CD8-positive, alpha-beta T cell (primary cell): ENCODE measurements at places on chromosomes 16 and 17.
A peak's percentile ranks its signal among the peaks of the same experiment; 100 is the strongest.

DNA sequence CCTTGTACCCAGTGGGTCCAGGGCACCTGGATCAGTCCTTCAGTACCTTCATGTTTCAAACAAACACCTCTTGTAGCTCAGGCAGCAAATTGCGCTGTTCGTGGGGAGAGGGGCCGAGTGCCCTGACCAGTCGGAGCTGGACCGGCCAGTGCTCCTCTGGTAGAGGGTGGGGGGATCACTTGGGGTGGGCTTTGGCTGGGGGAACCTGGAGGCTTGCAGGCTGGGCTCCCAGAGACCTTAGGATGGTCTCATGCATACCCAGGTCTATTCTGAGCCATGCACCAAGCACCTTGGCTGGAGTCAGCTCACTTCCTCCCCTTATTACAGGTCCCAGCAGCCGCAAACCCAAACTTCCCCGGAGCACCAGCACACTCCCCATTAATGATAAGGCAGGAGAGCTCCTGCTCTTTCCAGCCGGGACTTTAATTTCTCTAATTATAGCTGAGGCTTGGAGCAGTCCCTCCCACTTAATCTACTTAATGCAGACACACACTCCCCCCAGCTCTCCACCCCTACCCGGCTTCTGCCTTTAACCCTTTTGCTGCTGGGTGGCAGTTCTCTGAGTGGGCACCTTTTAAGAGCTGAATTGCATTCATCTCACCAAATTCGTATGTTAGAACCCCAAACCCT, 26.3 kb upstream of the MGAT5B start:
- no peak for DNase-seq

DNA sequence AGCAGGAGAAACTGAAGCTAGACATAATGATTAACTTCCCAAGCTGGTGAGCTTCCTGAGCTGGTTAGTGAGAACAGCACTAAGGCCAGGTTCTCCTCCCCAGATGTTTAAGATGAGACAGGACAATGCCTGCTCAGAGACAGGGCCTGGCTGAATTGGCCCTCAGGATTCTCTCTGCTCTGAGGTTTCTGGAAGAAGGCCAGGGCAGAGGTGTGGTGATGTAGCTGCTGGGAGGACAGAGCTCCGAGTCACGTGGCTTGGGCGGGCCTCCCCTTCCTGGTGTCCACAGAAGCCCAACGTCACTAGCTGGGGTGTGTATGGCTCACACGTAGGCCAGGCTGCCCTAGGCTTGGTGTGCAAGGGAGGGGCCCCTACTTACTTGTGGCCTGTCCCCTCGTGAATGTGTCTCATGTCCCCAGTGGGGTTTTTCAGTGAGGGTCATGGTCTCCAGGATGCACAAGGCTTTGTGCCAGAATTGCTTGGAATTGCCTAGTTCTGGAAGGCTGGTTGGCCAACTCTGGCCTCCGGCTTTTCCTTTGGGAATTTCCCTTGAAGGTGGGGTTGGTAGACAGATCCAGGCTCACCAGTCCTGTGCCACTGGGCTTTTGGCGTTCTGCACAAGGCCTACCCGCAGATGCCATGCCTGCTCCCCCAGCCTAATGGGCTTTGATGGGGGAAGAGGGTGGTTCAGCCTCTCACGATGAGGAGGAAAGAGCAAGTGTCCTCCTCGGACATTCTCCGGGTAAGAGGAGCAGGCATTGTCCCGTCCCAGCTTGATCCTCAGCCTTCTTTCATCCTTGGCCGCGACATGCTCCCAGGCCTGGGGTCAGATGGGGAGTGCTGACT, 3.4 kb downstream of the NOD2 start:
- peak; percentile 82 for DNase-seq

GRCh38 chr17:39095309-39095686, 56.1 kb downstream of the PLXDC1 start:
- no peak for DNase-seq

- DNase-seq, result no peak
Observed at GRCh38 chr17:7883781-7884386, 4.7 kb upstream of the CHD3 start.

- DNase-seq, result no peak
Observed at GRCh38 chr16:12201866-12202265, 225.3 kb downstream of the SNX29 start.

- DNase-seq, result no peak
Observed at GRCh38 chr16:86455640-86456039, 54.7 kb upstream of the FOXF1 start.

DNA sequence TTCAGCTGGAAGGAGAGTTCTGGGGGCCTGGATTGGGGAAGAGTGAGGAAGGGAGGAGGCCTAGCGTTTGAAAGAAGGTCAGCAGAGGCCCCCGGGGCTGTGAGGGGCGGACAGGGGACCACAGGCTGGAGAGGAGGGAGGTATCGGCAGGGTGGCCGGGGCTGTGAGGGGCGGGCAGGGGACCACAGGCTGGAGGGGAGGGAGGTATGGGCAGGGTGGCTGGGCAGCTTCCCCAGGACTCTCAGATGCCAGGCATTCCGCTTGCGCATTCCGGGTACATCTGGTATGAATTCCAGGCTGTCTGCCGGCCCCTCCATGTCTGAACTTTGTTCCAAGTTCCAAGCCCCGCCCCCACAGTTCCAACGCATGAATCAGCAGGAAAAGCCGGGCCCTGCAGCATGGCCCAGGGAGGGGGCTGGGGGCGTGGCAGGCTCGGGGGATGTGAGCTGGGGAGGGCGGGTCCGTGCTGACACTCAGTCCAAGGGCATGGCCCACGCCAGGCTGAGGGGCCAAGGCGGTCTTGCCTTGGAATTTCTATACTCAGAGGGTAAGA, 4.3 kb upstream of the TLCD2 start:
- no peak for DNase-seq

GRCh38 chr17:29982991-29983653, 41.7 kb downstream of the EFCAB5 start:
- no peak for DNase-seq

DNA sequence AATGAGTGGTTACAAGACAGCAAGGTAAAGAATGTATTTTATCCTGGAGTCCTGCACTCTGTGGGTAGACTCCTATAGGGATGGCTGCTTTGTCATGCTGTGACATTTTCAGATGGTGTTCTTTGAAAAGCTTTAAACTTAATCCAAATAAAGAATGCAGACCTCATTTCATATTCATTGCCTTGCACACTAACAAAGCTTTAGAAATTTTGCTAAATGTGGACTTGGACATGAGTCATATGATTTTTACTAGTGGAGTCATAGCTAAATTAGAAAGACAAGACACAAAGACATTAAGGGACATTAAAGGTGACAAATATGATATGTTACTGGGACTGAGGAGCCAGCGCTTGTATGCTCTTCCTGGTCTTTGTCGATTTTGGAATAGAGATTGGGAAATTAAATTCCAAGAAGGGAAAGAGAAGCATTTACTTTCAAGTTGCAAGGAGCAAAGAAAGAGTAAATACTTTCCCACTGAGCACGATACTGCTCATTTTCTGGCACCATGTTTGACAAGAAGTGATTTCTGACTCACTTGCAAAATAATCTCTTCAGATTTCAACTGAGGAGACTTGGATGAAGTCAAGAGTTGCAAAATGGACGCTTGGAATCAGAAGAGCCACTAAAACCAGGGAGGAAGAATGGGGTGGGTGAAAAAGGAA, 152.9 kb upstream of the MYOCD start:
- no peak for DNase-seq

GRCh38 chr16:88610909-88611812, 27.2 kb upstream of the IL17C start:
- no peak for DNase-seq

DNA sequence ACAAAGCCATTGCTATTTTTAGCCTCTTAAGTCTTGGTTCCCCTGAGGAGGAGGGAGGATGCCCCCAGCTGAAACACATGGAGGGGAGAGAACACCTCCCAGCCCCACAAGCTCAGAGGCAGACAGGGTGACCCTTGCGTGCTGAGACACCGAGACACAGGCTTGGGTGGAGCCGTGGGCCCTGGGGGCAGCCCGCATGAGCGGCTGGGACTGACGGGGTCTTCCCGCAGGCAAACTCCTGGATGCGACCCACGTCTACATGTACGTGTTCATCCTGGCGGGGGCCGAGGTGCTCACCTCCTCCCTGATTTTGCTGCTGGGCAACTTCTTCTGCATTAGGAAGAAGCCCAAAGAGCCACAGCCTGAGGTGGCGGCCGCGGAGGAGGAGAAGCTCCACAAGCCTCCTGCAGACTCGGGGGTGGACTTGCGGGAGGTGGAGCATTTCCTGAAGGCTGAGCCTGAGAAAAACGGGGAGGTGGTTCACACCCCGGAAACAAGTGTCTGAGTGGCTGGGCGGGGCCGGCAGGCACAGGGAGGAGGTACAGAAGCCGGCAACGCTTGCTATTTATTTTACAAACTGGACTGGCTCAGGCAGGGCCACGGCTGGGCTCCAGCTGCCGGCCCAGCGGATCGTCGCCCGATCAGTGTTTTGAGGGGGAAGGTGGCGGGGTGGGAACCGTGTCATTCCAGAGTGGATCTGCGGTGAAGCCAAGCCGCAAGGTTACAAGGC, 9.8 kb downstream of the SLC16A3 start:
- DNase-seq, result peak; percentile 88

- DNase-seq, result no peak
Observed at GRCh38 chr17:279776-280175, 72.8 kb downstream of the RPH3AL start.

DNA sequence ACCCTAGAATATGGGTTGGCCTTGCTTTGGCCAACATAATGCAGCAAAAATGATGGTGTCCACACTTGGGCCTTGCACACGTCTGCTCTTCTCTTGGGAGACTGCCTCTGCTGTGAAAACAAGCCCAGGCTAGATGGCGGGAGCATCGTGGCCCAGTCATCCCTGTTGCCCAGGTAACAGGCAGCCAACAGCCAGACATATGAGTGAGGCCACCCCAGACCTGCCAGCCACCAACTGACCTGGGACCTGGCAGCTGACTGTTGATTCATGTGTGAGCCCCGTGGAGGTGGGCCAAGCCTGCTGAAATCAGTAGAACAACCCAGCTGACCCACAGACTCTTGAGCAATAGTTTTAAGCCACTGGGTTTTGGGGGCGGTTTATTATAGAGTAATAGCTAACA, 39.4 kb upstream of the CDH3 start:
- DNase-seq, result no peak

- DNase-seq, result peak; percentile 77
Observed at GRCh38 chr16:4288148-4288921, 15.5 kb upstream of the TFAP4 start.

DNA sequence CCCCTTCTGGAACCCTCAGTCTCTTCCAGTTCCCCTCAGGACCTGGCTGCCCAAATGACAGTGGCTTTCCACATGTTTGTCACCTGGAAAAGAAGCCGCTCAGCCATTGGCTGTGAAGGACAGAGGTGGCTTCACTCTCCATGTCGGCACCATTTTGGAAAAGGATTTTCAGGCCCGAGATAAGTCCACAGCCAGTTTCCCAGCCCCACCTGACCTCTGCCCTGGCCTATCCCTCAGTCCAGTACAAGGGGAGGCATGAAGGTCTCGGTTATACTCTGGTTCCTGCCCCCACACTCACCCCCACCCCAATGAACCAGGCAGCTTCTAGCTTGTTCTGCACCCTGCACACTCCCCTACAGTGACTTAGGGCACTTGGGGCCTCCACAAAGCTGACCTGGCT, 15.2 kb downstream of the AOC3 start:
- DNase-seq, result no peak

- no peak for DNase-seq
Observed at GRCh38 chr16:59522826-59523225, 788.7 kb upstream of the GOT2 start.

GRCh38 chr17:42097691-42098631, at the start of gene ZNF385C:
ZNF385C (minus strand) TSS chr17:42098473; CDS start chr17:42063056, 35,417 bp downstream.
- peak; percentile 24 for DNase-seq

DNA sequence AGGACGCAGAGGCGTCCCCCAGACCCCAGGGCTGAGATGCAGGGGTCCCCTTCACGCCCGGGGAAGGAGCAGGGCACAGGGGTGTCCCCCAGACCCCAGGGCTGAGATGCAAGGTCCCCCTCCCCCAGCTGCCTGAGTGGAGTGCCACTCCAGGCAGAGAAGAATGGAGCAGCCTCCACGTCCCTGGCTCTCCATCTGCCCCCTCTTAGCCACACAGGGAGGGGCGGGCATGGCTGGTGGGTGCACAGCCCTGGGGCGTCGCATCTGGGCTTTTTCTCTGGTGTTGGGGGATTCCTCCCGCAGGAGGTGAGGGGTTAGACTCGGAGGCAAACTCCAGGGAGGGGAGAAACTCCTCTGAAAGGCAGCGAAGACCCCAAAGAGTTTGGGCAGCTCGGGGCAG, 17.5 kb downstream of the CIBAR2 start:
- DNase-seq, result no peak

DNA sequence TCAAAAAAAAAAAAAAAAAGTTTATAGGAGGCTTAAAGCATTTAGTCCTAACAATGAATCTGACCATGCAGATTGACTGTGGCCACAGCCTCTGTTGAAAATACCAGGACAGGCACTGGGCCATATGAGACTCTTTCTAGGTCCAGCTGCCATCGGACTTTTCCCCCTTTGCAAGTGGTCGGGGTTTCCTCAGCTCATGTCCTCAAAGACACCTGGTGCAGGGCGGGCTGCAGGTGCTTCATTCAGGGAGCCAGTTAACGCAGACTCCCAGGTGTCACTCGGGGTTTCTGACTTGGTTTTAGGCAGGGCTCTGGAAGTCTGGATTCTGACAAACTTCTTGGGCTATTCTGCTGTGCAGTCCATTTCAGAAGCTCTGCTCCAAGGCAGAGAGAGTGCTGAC, 20.9 kb downstream of the ELAC2 start:
- no peak for DNase-seq

- DNase-seq, result no peak
Observed at GRCh38 chr17:19263641-19264051, 26.5 kb downstream of the EPN2 start.

DNA sequence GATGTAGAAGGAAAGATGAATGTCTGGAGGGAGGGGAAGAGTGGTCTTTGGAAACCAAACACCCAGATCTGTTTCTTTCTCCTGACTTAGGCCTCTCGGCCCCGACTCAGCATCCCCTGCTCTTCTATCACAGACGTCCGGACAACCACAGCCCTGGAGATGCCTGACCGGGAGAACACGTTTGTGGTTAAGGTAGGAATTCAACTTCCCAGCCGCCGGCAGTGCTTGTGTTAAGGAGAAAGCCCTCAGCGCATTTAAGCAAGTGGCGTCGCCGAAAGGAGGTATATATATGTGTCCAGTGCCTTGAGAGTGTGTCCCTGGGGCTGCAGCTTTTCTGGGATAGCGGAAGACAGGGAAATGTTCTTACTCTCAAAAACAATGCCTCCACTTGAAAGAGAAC, 3.6 kb downstream of the SH2B1 start:
- DNase-seq, result no peak

GRCh38 chr16:25031132-25031440, 15.9 kb upstream of the ARHGAP17 start:
- DNase-seq, result no peak

DNA sequence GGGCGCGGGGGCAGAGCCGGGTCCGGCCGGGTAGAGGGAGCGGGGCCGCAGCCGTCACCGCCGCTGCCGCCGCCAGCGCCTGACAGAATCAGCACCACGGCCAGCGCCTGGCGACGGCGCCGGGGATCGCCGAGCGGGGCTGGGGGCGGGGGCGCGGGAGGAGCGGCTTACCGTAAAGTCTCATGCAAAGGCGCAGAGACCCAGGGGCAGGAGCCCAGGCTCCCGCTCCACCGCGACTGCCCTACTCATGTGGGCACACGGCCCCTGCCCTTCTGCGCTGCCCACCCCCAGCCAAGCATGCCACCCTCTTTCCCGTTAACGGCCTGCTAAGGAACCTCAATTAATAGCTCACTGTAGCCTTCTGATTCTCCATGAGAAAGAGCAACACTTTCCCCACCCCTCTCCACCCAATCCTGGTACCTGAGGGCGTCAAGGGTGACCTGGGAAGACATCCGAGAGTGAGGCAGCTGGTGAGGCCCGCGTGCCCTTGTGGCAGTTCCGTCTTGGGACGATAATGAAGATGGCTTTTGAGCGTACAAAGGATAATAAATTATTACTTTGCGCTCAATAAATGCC, at the start of gene SEZ6:
TSS of gene SEZ6 (minus strand) at position 98 of the 576 bp plus-strand sequence. CDS start 164 bp downstream, outside the sequence.
- DNase-seq, result peak; percentile 69

- no peak for DNase-seq
Observed at GRCh38 chr17:44338702-44339101, 6.4 kb upstream of the GRN start.
